Naive thymus-derived CD8-positive, alpha-beta T cell (primary cell): ENCODE measurements at places on chromosomes 11 and 22. TPM values are rescaled to one million over a fixed set of nuclear protein-coding genes. Genes with fewer than 3 reads are reported as not detected.
A peak's percentile ranks its signal among the peaks of the same experiment; 100 is the strongest.

GRCh38 chr11:95135155-95135554 lies 45.5 kb downstream of the ENDOD1 start:
- no peak overlapping the region for H3K27ac ChIP-seq
- H3K4me1 ChIP-seq: no peaks in the 10 kb centered on the region
- DNase-seq: no peak

DNA sequence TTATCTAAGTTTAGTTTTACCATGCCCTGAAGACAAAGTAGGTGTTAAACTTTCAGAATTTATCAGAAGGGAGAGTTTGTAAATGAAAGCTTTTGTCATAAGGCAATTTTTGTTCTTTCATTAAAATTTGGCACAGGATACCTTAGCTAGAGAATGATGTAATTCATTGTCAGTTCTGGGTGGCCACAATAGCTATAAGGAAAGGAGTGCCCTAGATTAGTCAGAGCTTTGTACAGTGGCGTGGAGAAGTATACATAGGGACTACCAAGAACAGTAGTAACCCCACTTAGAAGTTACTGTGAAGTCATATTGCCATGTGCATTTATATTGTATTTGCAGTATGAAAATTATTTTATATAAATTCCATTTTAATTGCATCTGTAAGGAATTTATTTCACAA lies 126.3 kb upstream of the CARD18 start:
- no peak overlapping the region for H3K27ac ChIP-seq
- peaks cover 1% of the 10 kb centered on the region for H3K27me3 ChIP-seq
- no peaks in the 10 kb centered on the region for H3K36me3 ChIP-seq
- no peak for DNase-seq

GRCh38 chr11:78363024-78363619 lies 54.5 kb downstream of the GAB2 start:
- DNase-seq: no peak
- H3K36me3 ChIP-seq: no peaks in the 10 kb centered on the region
- no peaks in the 10 kb centered on the region for H3K4me1 ChIP-seq
- no peak overlapping the region for H3K27ac ChIP-seq
- no peaks in the 10 kb centered on the region for H3K27me3 ChIP-seq

- peak overlapping the region; percentile 93 for H3K4me3 ChIP-seq
- H3K27me3 ChIP-seq: peaks cover 26% of the 10 kb centered on the region
- H3K4me1 ChIP-seq: peaks cover 29% of the 10 kb centered on the region
- peak overlapping the region; percentile 82 for H3K27ac ChIP-seq
- peak; percentile 25 for DNase-seq
Measured at GRCh38 chr11:34358728-34359547, 1.1 kb upstream of the ABTB2 start.

GRCh38 chr22:50325444-50326224 lies 1.2 kb downstream of the DENND6B start:
- no peak overlapping the region for H3K27ac ChIP-seq
- H3K4me3 ChIP-seq: peak overlapping the region; percentile 81
- H3K4me1 ChIP-seq: peaks cover 7% of the 10 kb centered on the region

DNA sequence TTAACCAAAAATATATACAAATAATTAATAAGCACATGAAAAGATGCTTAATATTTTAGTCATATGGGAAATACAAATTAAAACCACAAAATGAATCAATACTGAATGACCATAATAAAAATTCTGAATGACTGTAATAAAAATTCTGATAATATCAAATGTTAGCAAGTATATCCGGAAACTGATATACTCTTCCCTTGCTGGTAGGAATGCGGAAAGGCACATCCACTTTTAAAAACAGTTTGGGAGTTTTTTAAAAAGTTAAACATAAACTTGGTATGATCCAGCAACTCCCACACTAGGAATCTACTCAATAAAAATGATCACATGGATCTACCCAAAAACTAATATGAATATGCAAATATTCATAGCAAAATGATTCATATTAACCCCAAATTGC lies 30.8 kb upstream of the GRIA4 start:
- no peaks in the 10 kb centered on the region for H3K4me1 ChIP-seq
- no peak overlapping the region for H3K27ac ChIP-seq
- no peak for DNase-seq
- H3K4me3 ChIP-seq: no peak overlapping the region
- no peaks in the 10 kb centered on the region for H3K27me3 ChIP-seq
- no peaks in the 10 kb centered on the region for H3K36me3 ChIP-seq

GRCh38 chr22:42432818-42433217 lies 615 bp upstream of the NFAM1 start:
- peaks cover 11% of the 10 kb centered on the region for H3K27me3 ChIP-seq
- H3K36me3 ChIP-seq: no peaks in the 10 kb centered on the region
- H3K27ac ChIP-seq: no peak overlapping the region
- no peak for DNase-seq

GRCh38 chr22:33057363-33057995 lies 702 bp downstream of the SYN3 start:
- H3K36me3 ChIP-seq: no peaks in the 10 kb centered on the region
- H3K27me3 ChIP-seq: peaks cover 44% of the 10 kb centered on the region
- no peak overlapping the region for H3K27ac ChIP-seq
- H3K4me3 ChIP-seq: no peak overlapping the region

- DNase-seq: no peak
- no peaks in the 10 kb centered on the region for H3K36me3 ChIP-seq
- H3K27me3 ChIP-seq: no peaks in the 10 kb centered on the region
- H3K4me3 ChIP-seq: no peak overlapping the region
- no peak overlapping the region for H3K27ac ChIP-seq
Measured at GRCh38 chr22:29587938-29588699, 7.2 kb upstream of the NIPSNAP1 start.

DNA sequence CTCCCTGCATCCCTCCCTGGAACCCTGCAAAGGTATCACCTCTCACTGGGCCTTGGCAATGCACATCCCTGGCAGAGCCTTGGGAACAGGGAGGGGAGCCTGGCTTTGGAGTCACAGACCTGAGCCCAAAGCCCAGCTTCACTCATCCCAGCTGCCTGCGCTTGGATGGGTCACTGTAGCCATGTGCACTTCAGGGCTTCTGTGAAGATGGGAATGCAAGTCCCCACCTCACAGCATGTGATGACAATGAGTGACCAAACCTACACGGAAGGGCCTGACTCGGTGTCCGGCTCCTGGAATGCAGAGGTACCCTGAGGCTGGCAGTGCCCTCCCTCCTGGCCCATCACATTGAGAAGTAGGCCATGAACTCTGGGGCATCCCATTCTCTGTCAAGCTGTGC lies 22.8 kb upstream of the BAIAP2L2 start:
- H3K36me3 ChIP-seq: peaks cover 14% of the 10 kb centered on the region
- no peak overlapping the region for H3K27ac ChIP-seq
- no peaks in the 10 kb centered on the region for H3K27me3 ChIP-seq
- DNase-seq: no peak

DNA sequence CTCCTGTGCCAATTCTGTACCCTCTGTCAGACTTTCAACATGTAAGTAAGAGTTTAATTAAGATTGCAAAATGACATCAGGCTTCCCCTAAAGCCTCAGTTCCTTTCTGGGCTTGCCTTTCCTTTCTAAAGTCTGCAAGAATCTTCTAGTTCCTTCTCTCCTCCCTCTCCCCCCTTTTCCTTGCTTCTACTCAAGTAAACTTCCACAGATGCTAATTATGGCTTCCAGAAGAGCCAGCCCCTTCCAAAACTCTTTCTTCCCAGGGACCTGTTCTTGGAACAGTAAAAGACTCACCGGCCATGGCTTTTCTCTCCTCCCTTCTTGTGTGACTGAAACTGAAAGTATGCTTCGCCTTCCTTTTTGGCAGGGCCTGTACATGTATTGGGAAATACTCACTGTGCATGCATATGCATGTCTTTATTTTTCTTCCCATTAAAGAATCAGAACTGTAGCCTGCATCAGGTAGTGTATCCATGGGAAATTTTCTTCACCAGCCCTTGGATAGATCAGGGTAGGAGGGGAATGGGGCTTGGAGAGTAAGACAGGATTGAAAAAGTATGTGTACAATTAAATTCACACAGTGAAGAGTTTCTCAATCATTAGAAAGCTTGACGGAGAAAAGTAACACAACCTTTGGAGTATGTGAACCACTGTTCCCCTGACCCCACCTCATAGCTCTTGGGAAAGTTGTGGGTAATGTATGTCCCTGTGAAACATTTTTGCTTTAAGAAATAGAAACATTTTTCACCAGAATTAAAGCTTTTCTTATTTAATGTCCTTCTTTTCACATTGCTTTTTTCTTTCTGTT lies at the start of gene CASP1:
CASP1 (minus strand) TSS at position 332 of the 808 bp plus-strand sequence; CDS start at position 301, 31 bp downstream.
- peak within 1 kb of the TSS; percentile 99 for H3K27ac ChIP-seq
- H3K27me3 ChIP-seq: no peaks in the 10 kb centered on the region
- H3K4me1 ChIP-seq: peaks cover 49% of the 10 kb centered on the region
- H3K36me3 ChIP-seq: peaks cover 21% of the 10 kb centered on the region
- peak within 1 kb of the TSS; percentile 94 for H3K4me3 ChIP-seq

The RAG1 gene
- polyA plus RNA-seq: 0.24 TPM

The FGF3 gene
- not detected for polyA plus RNA-seq

The UPK3A gene
- polyA plus RNA-seq: not detected

The SAA4 gene
- polyA plus RNA-seq: not detected

The TMPRSS4 gene
- not detected for polyA plus RNA-seq

The CARD16 gene
- polyA plus RNA-seq: 166 TPM

The RCOR2 gene
- polyA plus RNA-seq: not detected
